CD4-positive, alpha-beta T cell treated with Interleukin-6 at 100 ng/mL for 8 hours (primary cell): ENCODE measurements at places on chromosomes 12 and 14.

- no peak for DNase-seq
Observed at GRCh38 chr12:57852200-57852599, 5.7 kb upstream of the CTDSP2 start.

- DNase-seq: no peak
Observed at GRCh38 chr12:69661386-69661785, 37.7 kb downstream of the BEST3 start.

GRCh38 chr12:42922505-42922850 is 332.9 kb upstream of the PRICKLE1 start:
- no peak for DNase-seq

DNA sequence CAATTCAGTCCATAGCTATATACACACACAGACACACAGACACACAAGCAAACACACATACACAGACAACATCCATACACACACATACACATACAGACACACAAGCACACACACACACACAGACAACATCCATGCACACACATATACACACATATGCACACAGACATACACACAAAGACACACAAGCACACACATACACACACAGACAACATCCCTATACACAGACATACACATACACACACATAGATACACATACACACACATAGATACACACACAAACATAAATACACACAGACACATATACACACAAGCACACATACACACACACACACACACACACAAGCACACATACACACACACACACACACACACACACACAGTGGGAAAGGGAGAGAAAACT is 254.8 kb downstream of the VRK1 start:
- DNase-seq: no peak

DNA sequence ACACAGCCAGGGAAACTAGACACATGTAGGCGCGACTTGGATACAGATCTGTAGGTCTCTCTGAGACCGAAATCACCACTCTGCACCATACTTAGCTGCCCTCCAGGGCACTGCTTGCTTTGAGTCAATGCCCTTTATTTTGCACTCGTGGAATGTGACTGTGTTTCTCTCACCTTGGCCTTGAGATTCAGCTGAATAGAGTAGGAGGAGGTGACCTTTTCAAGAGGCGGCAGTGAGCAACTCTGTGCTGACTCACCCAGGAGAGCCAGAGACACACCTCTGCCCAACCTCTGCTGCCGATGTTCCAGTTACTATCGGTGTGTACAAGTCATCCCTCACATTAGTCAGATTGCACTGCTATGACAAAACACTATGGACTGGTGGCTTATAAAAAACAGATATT is 583.4 kb downstream of the VRK1 start:
- DNase-seq: peak; percentile 64

- no peak for DNase-seq
Observed at GRCh38 chr12:57983146-57983857, 41.9 kb downstream of the ATP23 start.

- no peak for DNase-seq
Observed at GRCh38 chr14:51677266-51677665, 25.6 kb downstream of the FRMD6 start.

DNA sequence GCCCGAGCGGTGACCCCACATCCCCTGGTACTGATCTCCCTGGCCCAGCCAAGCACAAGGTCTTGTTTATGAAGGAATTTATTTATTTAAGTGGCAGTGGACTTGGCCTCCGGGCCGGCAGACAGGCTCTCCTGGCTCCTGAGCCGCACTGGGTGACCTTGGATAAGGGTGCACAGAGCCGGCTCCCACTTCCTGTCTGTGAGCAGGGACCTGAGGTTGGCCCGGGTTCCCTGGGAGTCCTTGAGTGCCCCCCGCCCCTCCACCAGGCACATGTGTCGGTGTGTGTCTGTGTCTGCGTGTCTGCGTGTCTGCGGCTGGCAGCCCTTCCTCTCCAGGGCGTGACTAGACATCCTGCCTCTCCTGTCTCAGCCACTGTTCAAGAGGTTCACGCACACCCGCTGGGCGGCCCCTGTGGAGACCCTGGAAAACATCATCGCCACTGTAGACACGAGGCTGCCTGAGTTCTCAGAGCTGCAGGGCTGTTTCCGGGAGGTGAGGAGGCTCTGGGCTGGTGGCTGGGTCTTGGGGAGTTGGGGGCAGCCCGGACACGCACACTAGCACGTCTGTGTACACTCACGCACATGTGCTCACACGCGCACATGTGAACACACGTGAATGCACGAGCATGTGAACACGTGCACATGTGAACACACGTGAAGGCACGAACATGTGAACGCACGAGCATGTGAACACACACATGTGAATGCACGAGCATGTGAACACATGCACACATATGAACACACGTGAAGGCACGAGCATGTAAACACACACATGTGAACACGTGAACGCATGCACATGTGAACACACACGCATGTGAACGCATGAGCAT is 9.3 kb downstream of the TNFAIP2 start:
- no peak for DNase-seq

- DNase-seq: no peak
Observed at GRCh38 chr12:54977155-54977554, 7.4 kb downstream of the TESPA1 start.

- no peak for DNase-seq
Observed at GRCh38 chr12:2615665-2616402, 178.9 kb upstream of the FKBP4 start.

- DNase-seq: peak; percentile 60
Observed at GRCh38 chr12:25241167-25242020, 9.3 kb downstream of the KRAS start.

DNA sequence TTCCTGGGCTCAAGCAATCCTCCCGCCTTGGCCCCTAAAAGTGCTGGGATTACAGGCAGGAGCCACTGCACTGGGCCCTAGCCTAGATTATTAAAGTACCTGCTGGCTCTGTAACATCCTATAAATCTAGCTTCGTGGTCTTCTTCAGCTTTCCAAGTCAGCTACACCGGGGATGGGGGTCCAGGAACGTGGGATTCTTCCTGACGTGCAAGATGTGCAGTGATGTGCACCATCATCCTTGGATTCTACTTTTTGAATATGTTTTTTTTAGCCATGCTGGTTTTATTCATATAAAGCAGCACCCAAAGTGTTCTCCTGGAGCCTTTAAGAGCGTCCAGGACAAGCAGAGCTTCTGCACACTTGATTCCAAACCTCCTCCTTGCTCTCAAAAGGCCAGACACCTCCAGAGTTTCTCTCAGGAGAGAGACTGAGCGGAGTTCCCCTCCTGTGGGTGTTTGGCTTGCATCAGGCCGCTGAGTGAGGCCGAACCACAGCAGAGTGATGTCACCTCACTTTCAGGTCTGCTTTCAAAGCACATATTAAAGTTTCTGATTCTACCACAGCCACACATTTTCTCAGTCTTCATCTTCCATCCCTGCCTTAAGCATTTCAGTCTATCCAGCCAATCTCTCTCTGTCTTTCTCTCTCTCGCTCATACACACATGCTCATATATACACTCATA is 33.4 kb downstream of the VCPKMT start:
- DNase-seq: peak; percentile 84

DNA sequence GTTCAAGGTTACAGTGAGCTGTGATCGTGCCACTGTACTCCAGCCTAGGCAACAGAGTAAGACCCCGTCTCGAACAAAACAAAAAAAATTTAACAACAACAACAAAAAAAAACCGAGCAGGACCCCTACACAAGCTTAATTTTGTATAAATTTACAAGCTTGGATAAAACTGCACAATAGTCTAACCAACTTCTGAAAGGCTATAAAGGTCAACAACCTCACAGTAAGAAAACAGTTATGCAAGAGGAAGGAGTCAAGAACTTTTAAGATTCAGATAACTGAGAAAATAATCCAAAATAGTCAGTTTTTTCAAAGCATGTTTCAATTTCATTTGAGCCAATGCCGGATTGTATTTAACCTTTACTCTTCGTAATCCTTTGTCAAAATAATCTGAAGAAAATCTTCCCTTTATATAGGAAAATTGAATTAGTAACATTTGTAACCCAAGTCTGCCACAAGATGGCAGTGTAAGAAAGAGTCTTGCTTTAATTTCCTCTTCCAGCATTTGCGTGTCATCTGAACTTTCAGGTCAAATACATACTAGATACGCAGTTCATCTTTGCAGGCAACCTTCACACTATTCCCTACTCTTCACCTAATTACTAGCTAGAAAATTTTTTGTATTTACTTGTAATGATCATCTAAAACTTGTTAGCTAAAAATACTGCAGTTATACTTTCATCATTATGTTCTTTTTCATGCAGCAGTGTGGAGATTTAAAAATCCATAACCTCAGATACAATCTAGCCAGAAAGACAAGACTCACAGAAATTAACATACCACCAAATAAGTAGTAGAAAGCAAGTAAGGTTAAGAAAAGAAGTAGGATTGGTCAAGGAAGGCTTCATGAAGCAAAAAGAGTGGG is 5.8 kb downstream of the CCNB1IP1 start:
- peak; percentile 66 for DNase-seq

GRCh38 chr12:119229837-119230236 is 51.1 kb downstream of the HSPB8 start:
- DNase-seq: no peak
